ENCODE measurements at places on chromosomes 5 and 9. TPM values are rescaled to one million over a fixed set of nuclear protein-coding genes. Genes with fewer than 3 reads are reported as not detected.
A peak's percentile ranks its signal among the peaks of the same experiment; 100 is the strongest.

RUSC2 gene
- 4.7 TPM for total RNA-seq

DNA sequence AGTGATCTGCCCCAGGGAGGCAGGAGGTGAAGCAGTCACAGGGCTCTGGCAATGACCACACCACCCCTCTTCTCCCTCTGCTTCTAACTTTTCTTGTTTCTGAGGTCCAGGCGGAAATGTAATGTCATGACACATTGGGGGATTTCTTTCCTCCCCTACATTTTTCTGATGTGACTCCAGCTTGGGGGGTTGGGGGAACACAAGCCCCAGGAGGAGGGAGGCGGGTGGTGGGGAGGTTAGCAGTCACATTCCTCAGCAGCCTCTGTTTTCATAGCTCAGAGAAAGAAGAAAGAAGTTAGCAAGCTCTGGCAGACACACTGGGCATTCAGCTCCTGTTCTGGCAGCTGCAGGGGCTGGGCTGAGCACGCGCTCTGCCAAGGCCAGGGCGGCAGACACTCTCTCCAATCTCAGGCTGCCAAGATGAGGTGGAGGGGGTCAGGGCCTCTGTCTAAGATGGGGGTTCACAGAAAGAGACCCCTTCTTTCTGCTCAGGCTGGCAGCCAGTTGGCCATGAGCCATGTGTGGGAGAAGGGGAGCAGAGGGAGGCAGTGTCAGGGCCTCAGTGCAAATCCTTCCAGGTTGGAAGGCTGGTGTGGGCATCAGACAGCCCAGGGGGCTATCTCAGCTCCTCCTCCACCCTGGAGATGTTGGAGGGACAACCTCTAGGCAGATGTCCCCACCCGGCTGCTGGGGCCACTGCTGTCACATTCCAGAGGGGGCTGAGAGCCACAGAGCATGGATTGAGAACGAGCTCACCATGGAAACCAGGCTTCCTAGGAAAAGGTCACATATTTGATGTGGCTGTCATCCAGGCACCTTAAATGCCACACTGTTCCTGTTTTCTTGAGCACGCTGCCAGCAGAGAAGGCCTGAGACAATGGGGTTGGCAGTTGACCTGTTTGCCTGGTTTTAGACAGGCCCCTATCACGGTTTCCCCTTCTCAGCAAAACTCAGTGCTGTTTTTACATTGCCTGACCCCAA is 20.1 kb upstream of the PFDN1 start:
- ATAC-seq: peak; percentile 49

- ATAC-seq: no peak
These were observed 126.0 kb downstream of the MLLT3 start for GRCh38 chr9:20496328-20496727.

- ATAC-seq: no peak
These were observed 40.7 kb downstream of the WDR36 start for GRCh38 chr5:111132731-111133435.

GRCh38 chr5:73789851-73790281 is 163.9 kb downstream of the ARHGEF28 start:
- ATAC-seq: no peak

DNA sequence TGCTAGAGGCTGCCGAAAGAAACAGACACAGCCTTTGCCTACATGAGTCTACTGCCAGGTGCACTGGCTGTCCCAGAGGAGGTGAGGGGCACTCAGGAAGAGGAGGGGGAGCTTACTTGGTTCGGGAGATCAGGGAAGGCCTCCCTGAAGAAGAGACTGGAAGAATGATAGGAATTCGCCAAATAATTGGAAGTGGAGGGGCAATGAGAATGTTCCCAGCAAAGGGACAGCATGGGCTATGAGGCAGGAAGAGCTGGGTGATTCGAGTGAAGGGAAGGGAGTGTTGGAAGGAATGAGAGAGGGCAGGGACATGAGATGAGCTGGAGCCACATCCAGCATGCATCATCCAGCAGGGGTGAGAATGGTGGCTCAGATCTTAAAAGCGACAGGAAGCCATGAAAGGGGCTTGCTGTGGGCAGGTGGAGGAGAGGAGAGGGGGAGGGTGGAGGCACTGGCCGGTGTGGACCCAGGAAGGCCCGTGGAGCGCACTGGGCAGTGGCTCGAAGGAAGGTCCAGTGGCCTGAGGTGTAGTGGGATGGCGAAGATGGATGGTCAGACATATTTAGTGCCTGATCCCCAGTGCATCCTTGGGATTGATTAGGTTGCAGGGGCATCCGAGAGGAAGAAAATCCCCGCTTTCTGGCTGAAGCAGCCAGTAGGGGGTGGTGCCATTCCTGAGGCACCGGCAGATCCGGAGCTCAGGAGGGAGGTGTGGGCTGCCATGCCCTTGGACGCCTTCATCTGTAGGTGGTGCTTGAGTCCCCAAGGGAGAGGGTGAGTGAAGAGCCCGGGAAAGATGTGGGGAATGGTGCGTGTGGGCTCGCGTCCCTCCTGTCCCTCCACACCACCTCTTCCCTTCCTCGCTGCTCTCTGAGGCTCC is 53.5 kb upstream of the GARNL3 start:
- no peak for ATAC-seq
